Activated CD4-positive, alpha-beta memory T cell treated with anti-CD3 and anti-CD28 coated beads for 36 hours (primary cell): ENCODE measurements at places on chromosomes 3 and 15.

GRCh38 chr3:173737167-173737808 is 339.7 kb downstream of the NLGN1 start:
- DNase-seq = no peak

GRCh38 chr15:69099941-69100340 is 60.5 kb upstream of the GLCE start:
- no peak for DNase-seq

- DNase-seq = no peak
Observed at GRCh38 chr15:49902685-49903501, 216.1 kb downstream of the ATP8B4 start.

DNA sequence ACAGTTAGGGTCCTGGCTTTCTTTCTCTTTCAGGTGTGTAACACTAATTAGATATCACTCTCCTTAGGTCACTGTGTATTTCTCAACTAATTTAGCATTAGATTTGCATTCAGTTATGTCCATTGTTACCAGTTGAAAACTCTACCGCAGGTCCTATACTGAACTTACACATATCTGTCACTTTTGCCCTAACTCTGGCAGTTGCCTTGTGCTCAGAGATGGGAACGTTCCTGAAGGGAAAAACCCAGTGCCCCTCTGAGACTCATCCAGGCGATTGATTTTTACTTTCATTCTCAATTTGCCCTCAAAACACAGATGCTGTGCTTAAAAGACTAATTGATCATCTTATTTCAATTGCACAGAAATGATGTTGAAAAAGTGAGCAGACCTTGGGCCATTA is 249.1 kb downstream of the ALCAM start:
- no peak for DNase-seq

GRCh38 chr3:94251566-94251965 is 188.7 kb downstream of the NSUN3 start:
- DNase-seq = no peak
